ENCODE measurements at places on chromosomes 5 and 9.

GRCh38 chr9:27329291-27329690 is 32.3 kb upstream of the EQTN start:
- DNase-seq, result no peak

- DNase-seq, result peak; percentile 52
Observed at GRCh38 chr5:128498844-128499455, 39.1 kb downstream of the FBN2 start.

GRCh38 chr9:84439250-84439649 is 98.7 kb upstream of the SLC28A3 start:
- no peak for DNase-seq

GRCh38 chr5:172569861-172570558 is 71.1 kb upstream of the NEURL1B start:
- no peak for DNase-seq

GRCh38 chr5:34991486-34992238 is 56.1 kb downstream of the AGXT2 start:
- DNase-seq, result no peak

DNA sequence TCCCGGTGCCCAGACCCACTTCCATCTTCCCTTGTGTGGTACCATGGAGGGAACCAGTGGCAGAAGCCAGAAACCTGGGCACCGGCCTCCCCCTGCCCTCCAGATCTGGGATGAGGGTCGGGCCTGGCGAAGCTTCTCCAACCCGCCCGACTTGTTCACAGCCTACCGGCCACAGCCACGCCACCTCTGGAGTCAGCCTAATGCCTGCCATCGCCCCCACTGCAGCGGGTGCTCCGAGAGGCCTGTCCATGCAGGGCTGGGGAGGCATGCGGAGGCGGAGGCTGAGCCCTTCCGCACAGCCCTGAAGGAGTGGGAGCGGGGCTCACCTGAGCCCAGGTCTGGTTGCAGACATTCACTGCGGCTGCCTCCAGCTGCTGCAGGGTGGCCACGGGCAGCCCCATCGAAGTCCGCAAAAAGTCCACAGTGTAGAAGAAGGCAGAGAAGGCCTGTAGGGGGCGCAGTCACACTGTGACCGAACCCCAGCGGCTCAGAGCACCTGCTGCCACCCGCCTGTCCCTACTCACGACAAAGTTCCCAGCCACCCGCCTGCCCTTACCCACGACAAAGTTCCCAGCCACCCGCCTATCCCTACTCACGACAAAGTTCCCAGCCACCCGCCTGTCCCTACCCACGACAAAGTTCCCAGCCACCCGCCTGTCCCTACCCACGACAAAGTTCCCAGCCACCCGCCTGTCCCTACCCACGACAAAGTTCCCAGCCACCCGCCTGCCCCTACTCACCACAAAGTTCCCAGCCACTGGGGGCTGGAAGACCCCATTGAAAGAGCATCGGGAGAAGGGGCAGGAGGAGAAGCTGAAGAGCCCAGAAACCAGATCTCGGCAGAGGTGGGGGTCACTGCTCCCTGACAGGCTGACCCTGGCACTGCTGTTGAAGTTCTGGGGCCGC is 3.8 kb upstream of the NPDC1 start:
- DNase-seq, result no peak

DNA sequence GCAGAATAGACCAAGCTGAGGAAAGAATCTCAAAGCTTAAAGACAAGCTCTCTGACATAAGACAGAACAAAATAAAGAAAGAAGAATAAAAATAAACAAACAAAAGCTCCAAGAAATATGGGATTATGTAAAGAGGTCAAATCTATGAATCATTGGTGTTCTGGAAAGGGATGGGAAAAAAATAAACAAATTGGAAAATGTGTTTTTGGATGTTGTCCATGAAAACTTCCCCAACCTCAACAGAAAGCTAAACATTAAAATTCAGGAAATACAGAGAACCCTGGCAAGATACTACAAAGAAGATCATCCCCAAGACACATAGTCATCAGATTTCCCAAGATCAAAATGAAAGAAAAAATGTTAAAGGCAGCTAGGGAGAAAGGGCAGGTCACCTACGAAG is 662.0 kb upstream of the CDH18 start:
- DNase-seq, result no peak

- no peak for DNase-seq
Observed at GRCh38 chr9:99391937-99392594, 170.0 kb downstream of the SEC61B start.

GRCh38 chr5:10671041-10672008 is 89.7 kb downstream of the DAP start:
- DNase-seq, result no peak
